ENCODE measurements at places on chromosomes 7 and 10. TPM values are rescaled to one million over a fixed set of nuclear protein-coding genes. Genes with fewer than 3 reads are reported as not detected.

Gene TPST1
- polyA plus RNA-seq: 27.8 TPM

Gene RSBN1L
- polyA plus RNA-seq: 8.4 TPM

Gene INHBA
- 0.42 TPM for polyA plus RNA-seq

Gene PRRT4
- 2.1 TPM for polyA plus RNA-seq

Gene OR2A12
- not detected for polyA plus RNA-seq

Gene GPR26
- polyA plus RNA-seq: 0.67 TPM

Gene KDM7A
- polyA plus RNA-seq: 5.2 TPM

Gene FAM131B
- 0.35 TPM for polyA plus RNA-seq

Gene WDFY4
- polyA plus RNA-seq: not detected

Gene LMOD2
- not detected for polyA plus RNA-seq

Gene SPDYE8
- not detected for polyA plus RNA-seq

Gene SPDYE6
- 0.46 TPM for polyA plus RNA-seq

Gene KIF20B
- polyA plus RNA-seq: 2.4 TPM

Gene TMEM140
- polyA plus RNA-seq: not detected

Gene VWDE
- polyA plus RNA-seq: 2.6 TPM

Gene RASSF4
- 33.0 TPM for polyA plus RNA-seq

Gene GSTK1
- polyA plus RNA-seq: 54.6 TPM

Gene CTAGE4
- polyA plus RNA-seq: not detected

Gene IFIT1B
- polyA plus RNA-seq: not detected

Gene C7orf33
- not detected for polyA plus RNA-seq

Gene PNLIPRP3
- polyA plus RNA-seq: not detected

Gene ZNF735
- polyA plus RNA-seq: not detected

Gene ZNF3
- polyA plus RNA-seq: 3.4 TPM

Gene AKR1C8
- not detected for polyA plus RNA-seq

Gene OR13A1
- not detected for polyA plus RNA-seq

Gene ACTL6B
- polyA plus RNA-seq: 15.7 TPM

Gene STN1
- polyA plus RNA-seq: 11.6 TPM

Gene ZC3HAV1L
- polyA plus RNA-seq: not detected

Gene NSUN5
- 2.5 TPM for polyA plus RNA-seq

Gene GIMAP6
- polyA plus RNA-seq: not detected

Gene PLEKHS1
- not detected for polyA plus RNA-seq

Gene PHKG1
- polyA plus RNA-seq: 4.0 TPM

Gene FAM241B
- 18.0 TPM for polyA plus RNA-seq
